ENCODE measurements at places on chromosomes 4 and X.

DNA sequence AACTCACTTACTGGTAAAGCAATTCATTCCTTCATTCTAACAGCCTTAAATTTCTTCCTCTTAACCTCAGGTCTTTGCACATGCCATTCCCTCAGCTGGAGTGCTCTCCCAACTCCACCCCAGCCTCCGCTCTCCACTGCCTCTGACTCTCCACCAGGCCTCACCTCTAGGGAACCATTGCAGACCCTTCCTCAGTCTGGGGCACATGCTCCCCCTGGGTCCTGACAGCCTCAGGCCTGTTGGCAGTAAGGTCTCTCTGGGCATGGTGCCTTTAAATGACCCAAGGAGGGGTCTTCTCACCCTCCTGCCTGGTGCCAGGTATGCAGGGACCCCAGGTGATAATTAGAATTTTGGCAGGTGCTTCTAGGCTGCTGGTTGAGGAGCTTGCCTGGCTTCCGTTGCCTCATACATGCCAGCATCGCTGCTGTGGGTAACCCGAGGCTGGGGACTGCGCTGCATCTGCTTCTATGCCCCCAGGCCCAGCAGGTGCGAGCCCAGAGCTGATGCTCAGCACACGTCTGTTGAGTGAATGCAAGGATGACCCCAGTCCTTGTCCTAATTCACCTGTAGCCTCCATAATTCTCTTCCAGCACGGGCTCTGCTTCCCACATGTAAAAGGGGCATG lies 27.5 kb upstream of the GPR78 start:
- no peak for DNase-seq

DNA sequence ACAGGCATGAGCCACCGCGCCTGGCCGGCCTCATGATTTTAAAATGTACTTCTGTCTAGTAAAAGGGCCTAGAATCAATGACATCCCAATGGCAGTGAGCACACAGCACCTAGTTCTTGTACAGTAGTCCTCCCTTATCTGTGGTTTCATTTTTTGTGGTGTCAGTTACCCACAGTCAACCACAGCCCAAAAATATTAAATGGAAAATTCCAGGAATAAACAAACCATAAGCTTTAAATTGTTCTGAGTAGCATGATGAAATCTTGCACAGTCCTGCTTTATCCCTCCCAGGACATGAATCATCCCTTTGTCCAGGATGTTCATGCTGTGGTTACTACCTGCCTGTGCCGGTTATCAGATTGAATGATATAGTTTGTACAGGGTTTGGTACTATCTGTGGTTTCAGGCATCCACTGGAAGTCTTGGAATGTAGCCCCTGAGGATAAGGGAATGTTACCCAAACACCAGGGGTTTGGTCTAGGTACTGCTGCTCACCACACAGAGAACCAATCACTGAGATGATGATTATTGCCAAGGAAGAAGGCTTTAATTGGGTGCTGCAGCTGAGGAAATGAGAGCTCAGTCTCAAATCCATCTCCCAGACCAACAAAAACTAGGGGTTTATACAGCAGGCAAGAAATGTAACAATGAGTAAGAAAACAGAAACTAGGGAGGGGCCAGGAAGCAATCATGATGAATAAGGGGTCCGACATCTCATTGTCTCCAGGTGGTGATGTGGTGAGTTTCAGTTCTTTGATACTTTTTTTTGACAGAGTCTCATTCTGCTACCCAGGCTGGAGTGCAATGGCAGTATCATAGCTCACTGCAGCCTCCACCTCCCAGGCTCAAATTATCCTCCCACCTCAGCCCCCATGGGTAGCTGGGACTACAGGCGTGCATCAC lies 16.2 kb upstream of the FHL1 start:
- no peak for DNase-seq

GRCh38 chr4:101785486-101785885 lies 5.0 kb upstream of the BANK1 start:
- no peak for DNase-seq

- no peak for DNase-seq
These were observed 50.9 kb downstream of the MED28 start for GRCh38 chr4:17665346-17665745.

- no peak for DNase-seq
These were observed 10.1 kb downstream of the BCOR start for GRCh38 chrX:40087425-40088298.

- DNase-seq, result no peak
These were observed 1.4 kb downstream of the SEL1L3 start for GRCh38 chr4:25861280-25861950.

All from CMK (cell line).